ENCODE measurements at places on chromosomes 2 and 18.

DNA sequence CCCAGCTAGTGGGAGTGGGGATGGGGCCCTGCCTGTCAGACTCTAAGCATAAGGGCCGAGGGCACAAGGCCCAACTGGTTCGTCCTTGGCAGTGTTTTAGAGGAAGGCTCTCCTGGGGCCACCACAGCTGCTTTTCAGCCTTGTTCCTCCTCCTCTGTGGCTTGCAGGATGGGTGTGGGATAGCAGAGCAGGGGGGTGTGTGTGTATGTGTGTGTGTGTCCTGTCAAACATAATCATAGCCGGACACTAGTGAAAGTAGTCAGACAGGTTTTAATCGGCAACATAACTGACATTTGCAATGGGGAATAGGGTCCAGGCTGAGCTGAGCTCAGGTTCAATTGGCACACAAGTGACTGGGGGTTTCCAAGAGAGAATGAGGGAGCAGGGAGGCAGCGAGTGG lies 114.2 kb downstream of the SEPTIN10 start:
- no peak for DNase-seq

DNA sequence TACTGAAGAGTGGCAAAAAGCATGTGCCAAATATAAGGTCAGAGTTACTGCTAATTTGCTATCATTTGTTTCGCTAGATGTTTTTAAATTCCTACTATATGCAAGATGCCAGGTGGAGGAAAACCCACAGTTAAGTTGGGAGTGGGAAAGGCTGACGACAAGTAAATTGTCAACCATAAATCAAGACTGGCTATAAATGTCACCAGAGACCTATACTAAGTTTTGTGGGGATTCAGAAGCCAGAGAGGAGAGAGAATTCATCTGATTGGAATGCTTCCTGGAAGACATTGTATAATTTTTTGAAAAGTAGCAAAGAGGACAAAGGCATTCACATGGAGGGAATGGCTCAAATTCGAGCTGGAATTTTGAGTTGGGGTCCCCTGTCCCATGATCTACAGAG lies 64.3 kb downstream of the CFAP221 start:
- DNase-seq = no peak

DNA sequence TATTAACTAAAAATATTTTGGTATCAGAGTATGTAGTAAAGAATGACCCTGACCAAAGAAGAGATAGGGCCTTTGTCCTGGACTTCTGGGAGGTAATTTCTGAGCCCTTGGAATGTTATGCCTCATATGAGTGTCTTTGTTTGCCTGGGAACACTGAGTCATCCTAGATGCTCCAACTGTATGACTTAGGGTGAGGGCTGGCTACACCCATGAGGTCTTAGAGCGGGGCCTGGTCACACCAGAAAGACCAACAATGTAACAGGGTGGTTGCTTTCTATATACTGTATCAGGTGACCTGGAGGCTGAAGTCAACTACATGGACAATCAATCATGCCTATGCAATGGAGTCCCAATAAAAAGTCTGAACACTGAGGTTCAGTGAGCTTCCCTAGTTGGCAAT lies 253.1 kb downstream of the MBD2 start:
- DNase-seq = no peak

GRCh38 chr2:167637741-167638140 lies 609.7 kb downstream of the STK39 start:
- DNase-seq = no peak

DNA sequence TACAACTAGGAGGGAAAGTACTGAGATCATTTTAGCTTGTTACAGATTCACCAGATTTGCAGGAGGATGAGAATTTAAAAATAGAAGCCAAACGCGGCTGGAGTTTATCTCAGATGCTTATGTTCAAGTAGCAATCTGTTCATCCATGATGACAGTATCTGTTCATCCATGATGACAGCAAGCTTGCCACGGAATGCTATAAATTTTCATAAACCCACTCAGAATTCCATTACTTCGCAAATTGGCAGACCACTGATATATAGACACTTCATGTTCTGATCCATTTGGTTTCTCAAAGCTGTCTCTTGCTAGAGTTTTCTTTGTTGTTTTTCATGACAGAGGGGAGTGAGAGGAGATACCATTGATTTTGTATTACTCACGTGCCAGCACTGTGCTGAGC lies 84.2 kb downstream of the GAREM1 start:
- DNase-seq = no peak

DNA sequence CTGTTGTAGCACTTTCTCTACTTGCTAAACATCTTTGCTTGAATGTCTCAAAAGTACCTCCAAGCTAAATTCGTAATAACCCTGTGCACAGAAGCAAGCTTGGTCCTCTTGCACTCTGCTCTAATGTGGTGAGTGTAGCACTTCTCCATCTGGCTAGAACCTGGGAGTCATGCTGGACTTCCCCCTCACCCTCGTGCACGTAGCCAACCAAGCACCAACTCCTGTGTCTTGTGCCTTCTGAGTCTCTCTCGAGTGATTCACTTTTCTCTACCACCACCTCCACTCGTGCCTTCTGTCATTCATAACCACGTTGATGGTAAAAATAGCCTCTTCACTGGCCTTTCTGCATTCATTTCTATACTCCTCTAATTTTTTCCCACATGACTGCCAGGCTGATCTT lies 91.9 kb upstream of the KCNE4 start:
- DNase-seq = no peak

All from stimulated activated CD4-positive, alpha-beta T cell treated with anti-CD3 and anti-CD28 coated beads, Interleukin-4, amount 100 ng/mL, for 1 hour (primary cell).